Hematopoietic multipotent progenitor cell treated with erythropoietin and hydrocortisone succinate and interleukin-3 and kit ligand, for 6 days (in vitro differentiated cells): ENCODE measurements at places on chromosomes 16 and 17.
A peak's percentile ranks its signal among the peaks of the same experiment; 100 is the strongest.

DNA sequence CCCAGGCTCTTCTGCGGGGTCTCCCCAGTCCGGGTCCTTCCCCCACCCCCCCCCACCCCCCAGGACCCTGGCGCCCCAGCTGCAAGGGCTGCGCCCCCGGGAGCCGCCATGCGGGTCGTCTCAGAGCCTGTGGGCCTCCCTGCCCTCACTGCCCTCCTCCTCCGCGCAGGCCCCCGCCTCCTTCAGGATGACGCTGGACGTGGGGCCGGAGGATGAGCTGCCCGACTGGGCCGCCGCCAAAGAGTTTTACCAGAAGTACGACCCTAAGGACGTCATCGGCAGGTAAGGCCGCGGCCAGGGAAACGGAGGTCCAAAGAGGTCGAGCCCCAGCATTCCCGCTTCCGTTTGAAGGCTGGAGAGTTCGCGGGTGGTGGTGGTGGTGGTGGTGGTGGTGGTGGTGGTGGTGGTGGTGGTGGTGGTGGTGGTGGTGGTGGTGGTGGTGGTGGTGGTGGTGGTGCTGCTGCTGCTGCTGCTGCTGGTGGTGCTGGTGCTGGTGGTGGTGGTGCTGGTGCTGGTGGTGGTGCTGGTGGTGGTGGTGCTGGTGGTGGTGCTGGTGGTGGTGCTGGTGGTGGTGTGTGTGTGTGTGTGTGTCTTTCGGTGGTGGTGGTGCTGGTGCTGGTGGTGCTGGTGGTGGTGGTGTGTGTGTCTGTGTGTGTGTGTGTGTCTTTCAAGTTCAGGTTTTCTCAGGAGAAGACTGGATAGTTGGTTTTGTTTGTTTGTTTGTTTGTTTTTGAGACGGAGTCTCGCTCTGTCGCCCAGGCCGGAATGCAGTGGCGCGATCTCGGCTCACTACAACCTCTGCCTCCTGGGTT, 615 bp downstream of the PHKG2 start:
- DNase-seq = peak; percentile 48

DNA sequence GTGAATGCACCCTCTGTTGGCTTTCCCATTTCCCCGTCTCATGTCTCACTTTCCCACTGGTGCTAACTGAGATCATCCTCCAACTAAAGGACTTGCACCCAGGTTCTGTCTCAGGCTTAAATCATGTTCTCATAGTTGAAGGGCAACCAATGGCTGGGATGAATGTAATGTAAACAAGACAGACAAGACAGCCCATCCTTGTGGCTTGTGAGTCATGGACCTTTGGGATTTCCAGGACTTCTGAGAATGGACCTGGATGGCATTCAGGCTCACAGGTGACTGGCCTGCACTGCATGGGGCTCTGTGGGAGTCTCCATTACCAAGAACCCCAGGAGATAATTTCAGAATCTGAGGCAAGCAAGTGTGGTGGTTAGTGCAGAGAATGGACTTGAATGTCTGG, 347.5 kb downstream of the HAPSTR1 start:
- no peak for DNase-seq

DNA sequence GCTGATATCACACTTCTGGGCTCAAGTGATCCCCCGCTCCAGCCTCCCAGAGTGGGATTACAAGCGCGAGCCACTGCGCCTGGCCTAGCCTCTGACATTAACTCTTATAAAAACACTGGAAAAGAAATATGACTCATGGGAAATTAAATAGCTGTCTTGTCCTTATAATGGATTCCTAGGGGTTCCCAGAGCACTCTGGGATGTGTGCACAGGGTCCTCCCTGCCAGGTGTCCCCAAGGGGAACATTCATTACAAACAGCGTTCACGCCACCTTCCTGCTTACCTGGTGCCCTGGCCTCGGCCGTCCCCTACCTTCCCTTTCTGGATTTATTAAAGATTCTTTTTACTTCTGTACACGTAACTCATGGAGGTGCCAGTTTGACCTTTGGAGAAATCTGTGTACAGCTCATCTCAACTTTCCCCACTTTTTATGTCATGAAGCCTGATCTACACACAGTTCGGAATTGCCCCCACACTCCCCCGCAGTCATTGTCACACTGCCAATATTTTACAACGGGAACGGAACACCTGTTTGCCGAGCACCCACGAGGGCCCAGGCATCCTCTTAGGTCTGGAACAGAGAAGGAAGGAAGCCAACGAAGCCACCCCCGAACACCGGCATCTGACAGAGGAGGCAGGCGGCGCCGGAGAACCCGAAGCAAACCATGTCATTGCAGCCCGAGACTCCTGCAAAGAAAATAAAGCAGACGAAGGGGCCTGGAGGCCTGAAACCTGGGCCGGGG, 39.7 kb upstream of the MEAK7 start:
- no peak for DNase-seq

DNA sequence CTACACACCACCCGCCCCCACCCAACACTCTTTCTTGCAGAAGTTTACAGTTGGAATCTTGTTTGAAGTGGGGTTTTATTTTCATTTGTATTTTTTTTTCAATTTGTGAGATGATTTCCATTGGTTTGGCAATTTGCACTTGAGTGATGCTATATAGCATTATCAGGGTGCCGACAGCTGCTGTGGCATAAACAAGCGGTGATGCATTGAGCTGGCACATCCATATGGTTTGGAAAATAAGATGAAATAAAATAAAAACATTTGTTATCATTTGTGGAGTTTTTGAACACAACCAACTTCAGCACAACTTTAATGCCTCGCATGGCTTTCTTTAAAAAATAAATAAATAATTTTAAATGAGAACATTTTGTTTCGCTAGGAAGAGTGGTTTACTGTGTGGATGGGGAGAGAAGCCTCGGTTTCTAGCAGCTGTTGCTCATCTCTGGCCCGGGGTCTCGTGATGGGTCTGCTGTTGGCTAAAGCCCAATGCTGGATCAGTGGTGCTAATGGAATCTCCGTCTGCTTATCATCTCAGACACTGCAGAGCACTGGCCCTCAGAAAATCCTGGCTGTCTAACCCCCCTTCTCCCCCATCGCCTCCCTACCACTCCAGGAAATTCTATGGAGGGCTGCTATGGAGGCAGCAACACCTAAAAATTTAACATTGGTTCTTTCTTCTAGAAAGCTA, 192.3 kb upstream of the MAF start:
- no peak for DNase-seq

DNA sequence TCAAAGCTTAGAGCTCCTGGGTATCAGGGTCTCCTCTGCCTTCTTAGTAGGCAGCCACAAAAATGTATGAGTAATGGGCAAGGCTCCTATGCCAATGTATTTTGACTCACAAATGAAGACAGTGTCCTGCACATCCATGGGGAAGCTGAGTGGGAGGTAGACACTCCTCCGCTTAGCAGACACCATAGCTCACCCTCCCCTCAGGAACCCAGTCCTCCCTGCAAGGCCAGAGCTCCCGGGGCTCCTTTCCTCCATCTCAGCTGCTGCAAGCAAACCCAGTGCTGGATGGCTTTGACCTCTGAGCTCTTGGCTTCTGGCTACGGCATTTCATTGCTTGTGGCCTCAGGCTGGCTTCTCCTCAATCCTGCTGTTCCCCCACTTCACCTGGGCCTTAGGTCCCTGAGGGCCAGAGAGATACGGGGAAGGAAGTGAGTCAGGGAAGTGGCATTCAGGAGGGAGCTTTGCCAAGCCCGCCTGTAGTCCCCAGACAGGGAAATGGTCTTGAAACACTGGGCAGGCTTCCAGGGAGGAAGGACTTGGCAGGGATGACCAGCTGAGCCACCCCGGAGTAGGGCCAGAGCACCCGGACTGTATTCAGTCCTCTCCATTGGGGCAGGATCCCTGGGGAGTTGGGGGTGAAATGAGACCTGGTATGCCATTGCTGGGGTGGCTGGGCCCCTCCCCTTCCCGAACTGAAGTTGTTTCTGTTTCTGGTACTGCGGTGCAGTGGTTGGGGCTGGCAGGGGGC, 4.5 kb downstream of the ABCC3 start:
- no peak for DNase-seq

- DNase-seq = no peak
Observed at GRCh38 chr16:23382279-23382678, 70.7 kb downstream of the COG7 start.

GRCh38 chr17:4946312-4946976, 1.9 kb downstream of the PFN1 start:
- DNase-seq = no peak

DNA sequence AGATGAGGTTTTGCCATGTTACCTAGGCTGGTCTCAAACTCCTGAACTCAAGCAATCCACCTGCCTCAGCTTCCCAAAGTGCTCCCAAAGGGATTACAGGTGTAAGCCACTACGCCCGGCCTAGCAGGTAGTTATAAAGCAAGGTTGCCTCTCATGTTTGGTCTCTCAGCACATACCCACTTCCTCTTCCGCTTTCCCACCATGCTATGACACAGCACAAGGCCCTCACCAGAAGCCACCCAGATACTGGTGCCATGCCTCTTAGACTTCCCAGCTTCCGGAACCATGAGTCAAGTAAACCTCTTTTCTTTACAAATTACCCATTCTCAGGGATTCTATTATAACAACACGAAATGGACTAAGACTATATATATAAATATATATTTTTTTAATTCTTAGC, 143.6 kb downstream of the COPRS start:
- DNase-seq = peak; percentile 50

DNA sequence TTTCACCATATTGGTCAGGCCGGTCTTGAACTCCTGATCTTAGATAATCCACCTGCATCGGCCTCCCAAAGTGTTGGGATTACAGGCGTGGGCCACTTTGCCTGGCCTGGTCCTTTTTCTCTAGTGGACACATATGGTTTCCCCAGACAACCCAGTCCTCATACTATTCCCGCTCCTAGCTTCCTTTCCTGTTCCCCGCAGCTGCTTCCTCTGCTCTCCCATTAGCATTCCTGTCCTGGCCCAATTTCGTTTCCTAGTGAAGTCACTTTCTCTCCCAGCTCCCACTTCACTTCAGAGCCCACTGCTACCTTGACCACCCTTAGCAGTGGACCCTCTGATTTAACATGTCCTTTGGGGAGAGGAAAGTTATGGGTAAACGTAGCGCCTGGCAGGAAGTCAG, 11.3 kb downstream of the KATNIP start:
- no peak for DNase-seq

DNA sequence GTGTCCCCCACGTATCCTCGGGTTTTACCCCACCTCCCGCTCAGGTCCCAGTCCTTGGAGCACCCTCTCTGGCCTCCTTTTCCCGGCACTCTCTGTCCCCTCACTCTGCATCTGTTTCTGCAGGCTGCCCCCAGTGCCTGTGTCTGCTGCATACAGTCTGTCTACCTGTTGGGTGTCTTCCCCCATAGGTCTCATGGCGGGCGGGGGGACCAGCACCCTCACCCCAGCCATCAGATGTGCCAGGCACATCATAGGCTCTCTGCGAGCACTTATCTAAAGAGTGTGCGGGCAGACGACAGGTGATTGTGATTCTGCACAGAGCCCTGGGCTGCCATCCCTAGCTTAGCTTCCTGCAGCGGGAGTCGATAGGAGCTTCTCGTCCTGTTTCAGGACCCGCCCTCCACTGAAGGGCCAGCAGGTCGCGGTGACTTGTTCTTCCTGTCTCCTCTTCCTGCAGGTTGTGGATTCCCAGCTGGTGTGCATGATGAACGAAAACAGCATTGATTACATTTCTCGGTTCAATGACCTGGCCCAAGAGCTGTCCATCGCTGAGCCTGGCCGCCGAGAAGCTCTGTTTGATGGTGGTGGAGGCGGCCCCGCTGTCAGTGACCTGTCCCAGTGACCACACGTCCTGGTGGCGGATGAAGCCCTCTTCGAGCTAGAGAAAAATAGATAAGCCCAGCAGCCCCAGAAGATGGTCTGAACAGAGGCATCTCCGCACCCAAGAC, 4.5 kb upstream of the JPT2 start:
- no peak for DNase-seq
